NCI-H2107 (cell line): ENCODE measurements at places on chromosomes 6 and 20.

- no peak for DNase-seq
These were observed 57.2 kb upstream of the HFE start for GRCh38 chr6:26029857-26030653.

GRCh38 chr6:71420693-71421328, 132.2 kb downstream of the OGFRL1 start:
- DNase-seq, result peak; percentile 14

DNA sequence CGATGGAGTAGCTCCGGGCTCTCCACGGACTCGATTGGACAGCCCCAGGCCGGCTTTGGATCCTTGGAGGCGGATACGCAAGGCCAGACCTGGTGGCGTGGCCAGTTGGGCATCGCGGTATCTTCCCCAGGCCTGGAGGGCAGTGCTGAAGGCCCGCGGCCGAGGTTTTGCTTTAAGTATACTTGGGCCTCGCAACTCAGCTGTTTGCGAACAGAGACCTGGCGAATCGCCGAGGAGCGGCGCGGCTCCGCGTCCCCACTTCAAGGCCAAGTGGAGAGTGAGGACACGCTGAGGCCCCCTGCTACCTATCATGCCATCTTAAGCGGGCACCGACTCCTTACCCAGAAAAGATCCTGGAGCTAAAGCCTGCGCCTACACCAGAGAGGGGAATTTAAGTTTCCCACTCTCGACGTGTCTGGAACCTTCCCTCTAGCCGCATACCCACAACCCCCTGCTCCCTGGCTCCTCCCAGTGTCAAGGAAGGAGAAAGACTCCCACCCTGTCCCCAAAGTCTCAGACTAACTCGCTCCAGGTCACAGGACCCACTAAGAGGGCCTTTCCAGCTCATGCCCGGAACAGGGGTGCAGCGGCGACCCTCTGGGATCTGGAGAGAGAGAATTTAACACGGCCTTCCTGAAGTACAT, 4.1 kb downstream of the LINC00237 start:
- DNase-seq, result no peak

DNA sequence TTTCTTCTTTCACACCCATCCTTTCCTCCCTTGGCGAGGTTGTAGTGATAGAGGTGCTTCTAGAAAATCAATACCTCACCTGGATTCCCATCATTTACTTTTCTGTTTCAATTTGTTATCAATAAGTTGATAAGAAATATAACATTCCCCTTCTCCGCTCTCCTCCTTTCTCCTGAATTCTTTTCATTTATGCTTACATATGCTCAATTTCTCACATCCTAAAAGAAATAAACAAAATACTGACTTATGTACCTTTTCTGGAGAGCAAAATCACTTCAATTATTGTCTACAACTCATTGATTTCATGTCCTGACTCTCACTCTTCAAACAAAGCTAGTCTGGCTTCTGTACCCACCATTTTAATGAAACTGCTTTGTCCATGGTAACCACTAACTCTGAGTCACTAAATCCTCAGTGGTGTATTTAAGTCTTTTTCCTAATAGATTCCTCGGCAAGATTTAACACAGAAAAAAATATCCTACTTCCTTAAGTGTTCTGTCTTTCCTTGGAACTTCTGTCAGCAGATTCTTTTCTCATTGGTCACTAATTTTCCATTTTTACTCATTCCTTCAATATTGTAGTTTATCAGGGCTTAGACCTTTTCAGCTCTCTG, 289.6 kb downstream of the RFPL4B start:
- DNase-seq, result no peak

- DNase-seq, result no peak
These were observed 1.2 kb downstream of the PANK2 start for GRCh38 chr20:3890398-3890751.

DNA sequence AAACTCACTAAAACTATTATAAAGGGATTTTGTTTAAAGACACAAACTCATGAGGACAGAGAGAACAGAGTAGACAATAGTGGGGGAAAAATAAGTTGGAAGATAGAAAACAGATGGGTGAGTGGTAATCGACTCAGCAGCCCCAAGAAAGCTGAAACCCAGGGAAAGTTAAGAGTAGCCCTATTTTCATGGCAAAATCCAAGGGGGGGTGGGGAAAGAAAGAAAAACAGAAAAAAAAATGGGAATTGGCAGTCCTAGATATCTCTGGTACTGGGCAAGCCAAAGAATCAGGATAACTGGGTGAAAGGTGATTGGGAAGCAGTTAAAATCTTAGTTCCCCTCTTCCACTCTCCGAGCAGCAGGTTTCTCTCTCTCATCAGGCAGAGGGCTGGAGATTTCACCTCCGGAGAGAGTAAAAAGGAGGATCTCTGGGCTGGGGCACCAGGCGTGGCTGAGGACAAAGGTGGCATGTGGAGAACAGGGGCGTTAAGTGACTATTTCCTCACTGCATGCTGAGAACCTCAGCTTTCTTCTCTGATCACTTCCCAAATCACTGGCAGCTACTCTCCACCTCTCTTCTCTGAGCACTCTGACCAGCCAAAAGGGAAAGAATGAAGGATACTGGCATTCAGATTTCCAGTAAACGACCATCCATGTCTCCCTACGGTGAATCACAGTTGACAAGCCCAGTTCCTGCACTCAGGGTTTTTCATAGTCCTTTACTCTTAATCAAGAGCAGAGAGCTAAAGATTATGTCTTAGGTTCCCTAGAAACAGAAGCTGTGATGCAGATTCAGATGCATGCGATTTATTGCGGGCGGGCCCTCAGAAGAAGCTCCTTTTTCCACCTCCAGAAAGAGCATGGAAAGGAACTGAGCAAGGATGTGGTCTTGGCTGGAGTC, 7.3 kb upstream of the RNF24 start:
- no peak for DNase-seq

GRCh38 chr6:119171088-119171841, 92.8 kb upstream of the FAM184A start:
- DNase-seq, result no peak
